ENCODE measurements at places on chromosomes 2 and 18. TPM values are rescaled to one million over a fixed set of nuclear protein-coding genes. Genes with fewer than 3 reads are reported as not detected.

- no peak for DNase-seq
- no peak overlapping the region for H3K27ac ChIP-seq
- no peak overlapping the region for H3K4me3 ChIP-seq
- H3K4me1 ChIP-seq = no peaks in the 10 kb centered on the region
- H3K27me3 ChIP-seq = no peaks in the 10 kb centered on the region
These were observed 606.0 kb upstream of the GCFC2 start for GRCh38 chr2:76316691-76317090.

GRCh38 chr2:131369954-131370353, 6.0 kb upstream of the RAB6D start:
- H3K4me1 ChIP-seq = no peaks in the 10 kb centered on the region
- peaks cover 6% of the 10 kb centered on the region for H3K27me3 ChIP-seq
- no peaks in the 10 kb centered on the region for H3K36me3 ChIP-seq
- H3K4me3 ChIP-seq = no peak overlapping the region
- H3K27ac ChIP-seq = no peak overlapping the region

The GALNT13 gene
- total RNA-seq = not detected

The CD207 gene
- not detected for total RNA-seq

DNA sequence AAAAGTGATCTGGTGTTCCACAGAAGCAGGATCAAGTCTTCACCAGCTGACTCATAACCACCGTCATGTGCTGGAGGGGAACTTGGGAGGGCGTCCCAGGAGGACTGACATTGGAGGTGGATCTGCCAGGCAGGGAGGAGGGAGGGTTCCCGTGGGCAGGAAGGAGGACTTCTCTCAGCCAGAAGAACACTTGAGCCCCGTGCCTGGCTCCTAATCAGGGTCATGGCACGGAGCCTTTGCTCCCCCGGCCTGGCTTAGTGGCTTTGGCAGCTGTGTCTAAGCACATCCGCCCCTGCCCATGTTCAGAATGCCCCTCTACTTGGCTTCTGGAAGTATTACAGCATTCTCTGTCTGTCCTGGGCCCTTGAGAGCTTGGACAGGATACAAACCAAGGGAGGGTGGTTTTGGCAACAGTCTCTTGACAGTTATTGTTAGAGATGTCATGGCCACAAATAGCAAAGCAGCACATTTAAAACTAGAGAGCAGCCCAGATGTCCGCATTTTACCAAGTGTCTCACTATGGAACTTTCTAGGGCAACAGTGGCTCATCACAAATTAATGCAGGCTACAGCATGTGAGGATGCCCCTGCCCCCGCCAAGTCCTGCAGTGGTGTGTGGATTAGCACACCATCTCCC, 11.5 kb downstream of the PPP1R7 start:
- no peak overlapping the region for H3K4me3 ChIP-seq
- H3K27ac ChIP-seq = no peak overlapping the region
- peaks cover 35% of the 10 kb centered on the region for H3K36me3 ChIP-seq
- H3K4me1 ChIP-seq = no peaks in the 10 kb centered on the region
- no peak for DNase-seq

DNA sequence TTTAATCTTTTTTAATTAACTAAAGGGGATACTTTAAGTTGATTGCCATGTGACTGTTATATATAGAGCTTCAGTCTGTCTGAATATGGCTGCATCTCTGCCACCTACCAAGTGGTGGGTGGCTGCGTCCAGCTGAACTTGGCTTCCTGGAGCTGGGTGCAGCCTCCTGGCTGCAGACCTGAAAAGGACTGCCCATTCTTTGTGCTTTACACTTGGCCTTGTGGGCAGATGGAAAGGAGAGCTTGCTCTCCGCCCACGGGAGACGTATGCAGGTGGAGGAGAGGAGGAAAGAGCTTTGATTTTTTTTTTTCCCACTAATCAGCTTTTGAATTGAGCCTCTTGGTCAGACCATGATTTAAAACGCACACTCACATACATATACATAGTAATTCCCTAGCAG, 34.7 kb downstream of the NCK2 start:
- no peaks in the 10 kb centered on the region for H3K27me3 ChIP-seq
- no peak overlapping the region for H3K27ac ChIP-seq
- peaks cover 7% of the 10 kb centered on the region for H3K36me3 ChIP-seq
- no peak for DNase-seq
- H3K4me1 ChIP-seq = peaks cover 99% of the 10 kb centered on the region

DNA sequence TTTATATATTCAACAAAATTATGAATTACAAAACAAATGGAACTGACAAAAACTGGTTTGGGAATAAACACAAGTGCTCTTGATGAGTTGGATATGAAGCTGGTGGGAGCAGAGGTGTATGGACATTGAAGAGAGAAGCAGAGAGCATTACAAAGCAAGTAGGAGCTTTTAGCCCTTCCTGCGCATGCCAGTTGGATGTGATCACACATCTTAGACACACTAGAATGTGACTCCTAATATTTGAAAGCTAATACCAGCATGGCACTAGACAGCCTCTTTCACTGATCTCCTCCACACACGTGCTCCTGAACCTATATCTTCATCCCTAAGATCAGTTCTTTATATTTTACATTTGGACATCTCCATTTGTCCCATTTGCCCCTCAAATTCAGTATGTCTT, 298.1 kb downstream of the MTX2 start:
- no peaks in the 10 kb centered on the region for H3K36me3 ChIP-seq
- DNase-seq = no peak
- no peaks in the 10 kb centered on the region for H3K27me3 ChIP-seq

- no peaks in the 10 kb centered on the region for H3K36me3 ChIP-seq
- no peak for DNase-seq
- no peak overlapping the region for H3K4me3 ChIP-seq
- H3K4me1 ChIP-seq = no peaks in the 10 kb centered on the region
These were observed 264.8 kb downstream of the TXNL1 start for GRCh38 chr18:56373601-56374000.
